MM.1S (cell line): ENCODE measurements at places on chromosomes 16 and 17.

- no peak for DNase-seq
Observed at GRCh38 chr16:58516768-58517107, 1.4 kb downstream of the SETD6 start.

DNA sequence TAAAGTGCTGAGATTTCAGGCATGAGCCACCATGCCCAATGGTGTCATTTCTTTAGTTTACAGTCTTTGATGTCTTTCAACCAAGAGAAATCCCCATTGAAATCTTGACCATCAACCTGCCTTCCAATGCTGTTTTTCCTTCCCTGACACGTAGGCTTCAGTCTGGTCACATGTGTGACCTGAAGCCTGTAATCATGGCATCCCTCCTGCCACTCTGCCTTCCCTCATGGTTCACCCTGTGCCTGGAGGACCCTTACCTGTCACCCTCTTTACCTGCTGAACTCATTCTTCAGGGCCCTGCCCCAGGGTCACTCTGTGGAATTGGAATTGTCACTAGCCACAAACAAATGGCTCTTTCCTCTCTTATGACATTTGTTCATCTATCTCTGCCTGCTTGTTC, 18.1 kb upstream of the ARHGAP23 start:
- DNase-seq = no peak

DNA sequence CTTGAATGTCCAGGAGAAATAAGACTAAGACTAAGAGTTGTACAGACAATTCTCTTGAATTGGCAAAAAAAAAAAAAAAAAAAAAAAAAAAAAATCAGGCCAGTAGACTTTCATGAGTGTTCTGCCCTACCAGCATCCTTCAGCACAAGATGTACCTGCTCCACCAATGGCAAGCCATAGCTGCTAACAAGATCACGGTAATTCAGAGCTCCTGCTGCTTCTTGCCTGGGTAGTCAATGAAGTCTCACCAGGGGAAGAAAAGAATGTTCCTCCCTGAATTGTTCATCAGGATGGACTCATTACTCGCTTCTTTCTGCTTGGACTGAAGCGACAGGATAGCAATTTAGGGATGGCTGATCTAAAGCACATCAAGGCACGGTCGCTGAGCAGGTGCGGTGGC, 31.1 kb upstream of the APOH start:
- DNase-seq = no peak

- no peak for DNase-seq
Observed at GRCh38 chr16:57131351-57131970, 39.1 kb downstream of the CPNE2 start.

DNA sequence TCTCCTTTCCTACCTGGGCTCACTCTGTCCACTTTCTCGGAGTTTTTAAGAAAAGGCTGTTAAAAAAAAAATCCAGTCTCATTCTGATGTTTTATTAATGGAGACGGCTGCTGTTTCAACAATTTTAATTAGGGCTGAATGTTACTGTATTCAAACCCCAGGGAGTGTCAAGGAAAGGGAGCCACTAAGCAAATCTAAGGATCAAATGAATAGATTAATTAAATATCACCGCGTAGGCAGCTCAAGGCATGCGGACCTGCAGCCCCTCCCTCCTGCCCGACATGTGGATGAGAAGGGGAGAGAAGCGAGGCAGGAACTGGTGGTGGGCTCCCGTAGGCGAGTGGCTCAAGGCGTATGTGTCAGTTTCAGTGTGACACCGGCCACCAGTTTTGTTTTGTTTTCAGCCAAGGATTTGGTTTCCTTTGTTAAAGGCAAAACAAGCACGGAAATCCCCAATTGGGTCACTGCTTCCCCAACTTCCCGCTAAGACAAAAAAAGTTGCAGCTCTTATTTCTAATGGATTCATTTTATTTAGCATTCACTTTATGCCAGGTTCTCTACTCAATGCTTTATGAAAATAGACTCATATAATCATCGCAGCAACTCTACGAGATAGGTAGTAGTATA, 110.6 kb downstream of the GP2 start:
- peak; percentile 10 for DNase-seq

DNA sequence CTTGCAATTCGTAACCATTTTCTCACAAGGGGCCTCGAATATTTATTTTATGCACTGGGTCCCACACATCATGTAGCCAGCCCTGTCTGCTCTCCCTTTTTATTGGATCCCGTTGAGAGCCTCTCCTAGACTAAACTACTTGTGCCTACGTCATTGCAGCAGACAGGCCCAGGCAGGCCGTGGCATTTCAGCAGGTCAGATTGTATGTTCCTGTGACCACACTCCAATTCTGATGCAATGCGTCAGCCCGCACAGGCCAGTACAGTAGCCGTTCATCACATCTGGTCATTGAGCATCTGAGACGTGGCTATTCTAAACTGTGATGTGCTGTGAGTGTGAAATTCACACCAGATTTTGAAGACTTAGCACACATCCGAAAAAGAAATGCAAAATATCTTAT, 42.2 kb downstream of the ABAT start:
- no peak for DNase-seq

DNA sequence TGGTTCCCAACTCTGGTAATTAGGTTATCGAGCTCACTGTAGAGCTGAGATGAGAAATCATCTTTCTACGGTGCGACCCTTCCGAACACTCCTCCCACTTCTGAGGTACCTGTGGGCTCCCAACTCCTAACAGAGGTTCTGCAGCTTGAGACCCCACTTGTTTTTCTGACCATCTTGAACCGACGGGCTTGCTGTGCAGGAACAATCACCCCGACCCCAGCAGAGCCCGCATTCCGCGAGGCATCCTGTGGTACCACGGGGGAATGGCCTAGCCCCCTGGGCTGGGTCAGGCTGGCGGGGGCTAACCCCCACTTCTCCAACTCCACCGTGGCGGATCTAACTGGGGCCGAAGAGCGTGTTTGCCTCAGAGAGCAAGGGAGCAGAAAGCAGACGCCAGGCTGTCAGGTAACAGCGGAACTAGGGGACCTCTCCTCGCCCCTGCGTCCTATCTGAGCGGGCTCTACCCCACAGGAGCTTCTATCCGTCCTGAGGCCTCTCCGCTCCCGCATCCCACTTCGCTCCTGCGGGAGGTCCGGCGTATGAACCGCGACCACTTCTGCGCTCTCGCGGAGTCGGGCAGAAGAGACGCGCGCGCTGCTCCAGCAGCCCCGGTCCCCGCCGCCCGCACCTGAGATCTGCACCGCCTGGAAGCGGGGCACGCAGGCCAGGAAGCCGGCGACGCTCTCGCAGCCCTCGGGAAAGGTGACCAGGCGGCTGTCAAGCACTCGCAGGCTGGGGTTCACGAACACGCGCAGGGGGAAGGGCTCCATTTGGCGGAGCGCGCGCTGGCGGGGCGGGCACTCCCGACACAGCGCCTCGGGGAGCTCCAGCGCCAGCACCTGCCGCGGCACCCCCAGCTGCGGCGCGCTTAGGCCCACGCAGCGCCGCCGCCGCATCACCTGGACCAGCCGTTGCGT, 761 bp downstream of the PDF start:
- DNase-seq = peak; percentile 59

DNA sequence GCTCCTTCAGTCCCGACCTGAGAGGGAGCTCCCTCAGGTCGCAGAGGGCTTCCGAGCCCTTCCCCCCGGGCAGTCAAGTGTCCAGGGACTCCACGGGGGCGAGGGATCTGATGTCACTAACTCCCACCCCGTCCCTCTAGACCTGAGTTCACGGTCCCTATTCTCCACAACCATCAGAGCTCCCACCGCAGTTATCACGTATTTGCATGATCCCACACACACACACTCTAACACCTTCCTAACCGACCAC, 3.7 kb upstream of the PER1 start:
- no peak for DNase-seq

- DNase-seq = no peak
Observed at GRCh38 chr17:58643147-58643546, 48.7 kb downstream of the TEX14 start.

DNA sequence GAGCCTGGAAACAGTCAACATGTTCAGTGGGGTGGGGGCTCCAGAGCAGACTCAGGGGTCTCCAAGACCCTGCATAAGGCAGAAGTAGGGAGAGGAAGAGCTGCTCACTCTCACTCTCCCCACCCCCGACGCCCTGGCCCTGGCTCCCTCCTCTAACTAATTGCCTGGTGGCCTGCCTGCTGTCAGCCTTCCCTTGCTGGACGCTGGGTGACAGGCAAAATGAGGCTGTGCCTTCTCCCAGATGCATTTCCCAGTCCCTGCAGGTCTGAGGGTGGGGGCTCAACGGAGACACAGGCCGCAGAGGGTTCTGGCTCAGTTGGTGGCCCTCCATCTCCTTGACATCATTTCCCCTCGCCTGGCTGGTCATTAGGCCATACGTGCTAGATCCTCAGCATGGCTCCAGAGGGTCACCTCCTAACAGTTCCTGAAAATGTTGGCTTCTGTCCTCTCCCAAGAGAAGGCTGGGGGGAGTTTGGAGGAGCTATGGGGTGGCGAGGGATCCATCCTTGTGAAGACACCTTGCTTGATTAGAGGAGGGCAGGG, 1.4 kb downstream of the FMNL1 start:
- peak; percentile 20 for DNase-seq

DNA sequence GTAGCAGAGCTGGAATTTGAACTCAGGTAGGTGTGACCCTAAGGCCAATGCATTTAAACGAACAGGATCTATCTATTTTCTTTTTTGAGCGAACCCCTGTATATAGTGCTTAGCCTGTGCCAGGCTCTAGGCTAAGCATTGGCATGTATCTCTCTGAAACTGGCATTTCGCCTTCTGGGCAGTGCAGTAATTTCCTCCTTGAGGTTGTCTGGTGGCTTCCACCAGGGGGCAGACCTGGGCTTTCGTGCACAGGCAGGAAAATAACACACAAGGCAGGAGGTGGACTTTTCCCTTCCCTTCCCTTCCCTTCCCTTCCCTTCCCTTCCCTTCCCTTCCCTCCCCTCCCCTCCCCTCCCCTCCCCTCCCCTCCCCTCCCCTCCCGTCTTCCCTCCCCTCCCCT, 34.4 kb upstream of the PRKCB start:
- peak; percentile 67 for DNase-seq

- DNase-seq = no peak
Observed at GRCh38 chr17:32803544-32803943, 73.4 kb downstream of the MYO1D start.

DNA sequence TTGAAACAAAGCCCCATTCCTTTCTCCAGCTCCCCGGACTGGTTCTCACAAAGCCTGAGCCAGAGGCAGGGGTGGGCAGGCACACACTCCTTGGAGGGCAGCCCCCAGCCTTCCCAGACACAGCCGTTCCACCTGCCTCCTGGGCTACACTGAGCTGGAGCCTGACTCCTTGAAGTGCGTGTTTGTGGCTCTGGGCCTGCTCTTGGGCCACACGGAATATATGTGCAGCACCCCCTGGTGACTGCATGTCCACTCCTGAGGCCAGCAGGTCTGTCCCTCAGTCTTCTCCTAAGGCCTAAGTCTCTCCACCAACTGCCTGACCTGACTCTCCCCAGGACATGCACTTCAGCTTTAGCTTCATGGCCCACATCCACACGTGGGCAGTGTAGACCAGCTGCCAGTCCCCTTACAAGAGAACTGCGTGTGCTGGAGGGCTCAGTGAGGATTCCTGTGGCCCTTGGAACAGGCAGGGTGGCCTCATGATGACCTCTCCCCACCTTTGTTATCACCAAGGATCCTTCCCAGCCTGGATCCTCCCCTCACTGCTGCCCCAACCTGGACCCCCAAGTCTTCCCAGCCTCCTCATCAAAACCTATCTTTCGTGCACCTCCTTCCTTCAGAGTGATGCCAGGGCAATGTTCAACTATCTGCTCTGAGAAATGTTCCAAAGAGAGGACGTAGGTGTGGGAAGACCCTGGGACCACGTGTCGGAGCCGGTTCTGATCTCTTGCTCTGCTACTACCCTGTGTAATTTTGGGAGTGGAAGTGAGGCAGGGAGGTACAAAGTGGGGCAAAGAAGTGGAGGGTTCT, 12.4 kb upstream of the SLC6A2 start:
- DNase-seq = no peak

DNA sequence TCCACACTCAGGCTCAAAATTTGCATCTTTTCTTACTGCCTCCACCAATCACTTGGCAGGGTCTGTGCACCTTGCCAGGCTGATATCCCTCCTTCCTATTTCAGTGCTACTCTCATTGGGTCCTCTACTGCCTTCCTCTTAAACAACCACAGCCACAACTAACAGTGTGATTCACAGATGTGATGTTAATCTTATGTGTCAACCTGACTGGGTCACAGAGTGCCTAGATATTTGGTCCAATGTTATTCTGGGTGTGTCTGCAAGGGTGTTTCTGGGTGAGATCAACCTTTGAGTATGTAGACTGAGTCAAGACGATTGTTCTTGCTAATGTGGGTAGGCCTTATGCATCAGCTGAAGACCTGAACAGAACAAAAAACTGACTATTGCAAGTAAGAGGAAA, 51.3 kb upstream of the IRX6 start:
- DNase-seq = no peak

- no peak for DNase-seq
Observed at GRCh38 chr16:54526916-54527315, 240.3 kb upstream of the IRX3 start.

GRCh38 chr16:81445143-81445961, 744 bp downstream of the CMIP start:
- peak; percentile 38 for DNase-seq

GRCh38 chr17:51128076-51128475, 7.4 kb upstream of the SPAG9 start:
- DNase-seq = no peak

GRCh38 chr17:79217473-79218135, 143.0 kb downstream of the ENGASE start:
- no peak for DNase-seq

DNA sequence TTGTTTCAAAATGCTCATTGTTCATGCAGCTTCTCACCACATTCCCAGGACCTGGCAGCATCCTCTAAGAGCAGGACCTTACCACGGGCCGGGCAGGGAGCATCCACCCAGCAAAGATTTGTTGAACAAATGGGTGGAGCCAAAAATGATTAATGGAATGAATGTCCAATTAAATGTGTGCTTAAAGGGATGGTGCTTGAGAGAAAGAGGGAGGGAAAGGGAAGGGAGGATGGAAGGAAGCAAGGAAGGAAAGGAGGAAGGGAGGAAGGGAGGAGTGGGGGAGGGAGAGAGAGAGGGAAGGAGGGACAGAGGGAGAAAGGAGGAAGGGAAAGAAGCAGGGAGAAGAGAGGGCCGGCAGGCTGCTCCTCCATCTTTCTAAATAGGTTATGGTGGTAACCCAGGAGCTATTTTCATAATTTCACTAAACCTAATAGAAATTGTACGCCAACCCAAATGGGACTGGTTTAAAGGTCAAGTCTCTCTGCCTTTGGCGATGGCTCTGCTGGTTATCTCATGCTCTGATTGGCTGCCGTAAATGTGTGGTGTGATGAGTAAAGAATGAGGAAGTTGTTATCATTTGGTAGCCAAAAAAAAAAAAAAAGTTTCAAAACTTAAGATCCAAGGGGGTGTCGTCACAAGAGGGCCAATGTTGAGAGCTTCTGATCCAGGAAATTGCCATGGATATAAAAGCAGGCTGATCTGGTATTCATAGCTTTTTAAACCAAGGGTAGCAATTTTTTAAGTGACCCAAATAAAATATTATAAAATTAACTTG, 126.7 kb upstream of the FOXF1 start:
- no peak for DNase-seq

- DNase-seq = no peak
Observed at GRCh38 chr16:70594569-70594968, 51.8 kb upstream of the IL34 start.
